Cardiac atrium fibroblast (primary cell): ENCODE measurements at places on chromosomes 3 and 15. TPM values are rescaled to one million over a fixed set of nuclear protein-coding genes. Genes with fewer than 3 reads are reported as not detected.

The FOXL2NB gene
- not detected in 2 replicates for total RNA-seq

The SH2D7 gene
- not detected in 2 replicates for total RNA-seq

The SPESP1 gene
- total RNA-seq, result 5.6 and 14.3 TPM in 2 replicates

The PDZRN3 gene
- 14.4 and 23.2 TPM in 2 replicates for total RNA-seq

The HHLA2 gene
- not detected in 2 replicates for total RNA-seq

The ACOX2 gene
- total RNA-seq, result 9.9 and 12.0 TPM in 2 replicates

The PLXNB1 gene
- total RNA-seq, result 9.2 and 20.9 TPM in 2 replicates

The CACNA2D2 gene
- not detected in 2 replicates for total RNA-seq
